ENCODE measurements at places on chromosomes 3 and 15.
A peak's percentile ranks its signal among the peaks of the same experiment; 100 is the strongest.

GRCh38 chr15:94297558-94297957 lies 66.2 kb downstream of the MCTP2 start:
- DNase-seq = peak; percentile 40

DNA sequence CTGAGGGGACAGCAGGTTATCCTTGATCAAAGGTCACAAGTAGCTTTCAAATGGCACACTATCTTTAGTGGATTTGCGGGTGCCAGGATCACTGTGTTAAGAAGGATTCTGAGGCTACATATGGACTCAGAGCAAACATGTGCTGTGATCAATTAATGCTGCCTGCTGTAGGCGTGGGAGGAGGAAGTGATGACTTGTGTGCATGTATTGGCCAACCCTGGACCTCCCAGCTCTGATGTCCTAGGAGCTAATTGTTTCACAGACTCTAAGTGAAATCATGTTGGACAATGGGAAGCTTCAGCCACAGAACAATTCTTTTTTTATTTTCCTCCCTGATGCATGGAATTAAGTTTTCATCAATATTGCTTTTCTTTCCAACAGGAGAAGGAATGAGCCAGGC lies 24.4 kb downstream of the FAH start:
- DNase-seq = peak; percentile 83

DNA sequence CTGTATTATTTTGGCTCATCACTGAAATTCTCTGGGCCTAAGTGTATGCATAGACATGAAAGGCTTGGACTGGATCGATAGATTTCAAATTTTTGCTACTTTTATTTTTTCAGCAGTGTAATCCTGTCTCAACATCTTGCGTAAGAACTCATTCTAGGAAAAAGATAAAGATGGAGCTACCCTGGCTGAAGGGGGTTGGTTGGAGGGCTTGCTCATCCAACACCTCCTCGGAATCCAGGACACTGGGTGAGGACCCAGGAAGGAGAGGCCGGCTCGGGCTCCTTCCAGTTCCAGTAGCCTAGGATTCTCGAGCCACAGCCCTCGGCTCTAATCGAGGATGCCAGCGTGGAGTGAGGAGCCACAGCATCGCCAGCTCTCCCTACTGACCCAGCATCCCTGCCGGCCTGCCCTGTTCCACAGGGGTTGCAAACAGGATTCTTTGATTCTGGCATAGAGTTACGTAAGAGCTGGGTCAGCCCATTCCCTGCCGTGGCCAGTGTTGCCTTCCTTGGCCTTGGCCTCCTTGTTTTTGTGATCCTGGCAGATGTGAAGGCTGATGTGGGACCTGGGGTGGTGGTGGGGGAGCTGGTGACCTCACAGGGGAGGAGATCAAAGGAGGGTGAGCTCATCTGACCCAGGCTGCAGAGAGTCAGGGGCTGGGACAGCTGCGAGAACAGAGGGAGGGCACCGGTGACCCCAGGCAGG lies 149.5 kb downstream of the ALDH1A2 start:
- no peak for DNase-seq

DNA sequence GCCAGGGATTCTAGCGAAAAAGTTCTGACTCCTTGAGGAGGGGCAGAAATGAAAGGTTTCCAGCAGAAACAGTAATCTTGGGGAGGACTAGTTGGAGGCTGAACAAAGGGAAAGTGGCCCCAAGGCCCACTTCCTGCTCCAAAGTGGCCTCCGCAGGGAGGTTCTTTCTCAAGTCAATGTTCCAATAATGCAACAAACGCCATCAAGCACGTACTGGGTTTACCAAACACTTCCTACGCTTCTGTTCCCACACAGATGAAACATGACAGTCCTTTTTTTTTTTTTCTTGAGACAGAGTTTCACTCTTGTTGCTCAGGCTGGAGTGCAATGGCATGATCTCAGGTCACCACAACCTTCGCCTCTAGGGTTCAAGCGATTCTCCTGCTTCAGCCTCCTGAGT lies 9.6 kb upstream of the RCCD1 start:
- peak; percentile 81 for DNase-seq

DNA sequence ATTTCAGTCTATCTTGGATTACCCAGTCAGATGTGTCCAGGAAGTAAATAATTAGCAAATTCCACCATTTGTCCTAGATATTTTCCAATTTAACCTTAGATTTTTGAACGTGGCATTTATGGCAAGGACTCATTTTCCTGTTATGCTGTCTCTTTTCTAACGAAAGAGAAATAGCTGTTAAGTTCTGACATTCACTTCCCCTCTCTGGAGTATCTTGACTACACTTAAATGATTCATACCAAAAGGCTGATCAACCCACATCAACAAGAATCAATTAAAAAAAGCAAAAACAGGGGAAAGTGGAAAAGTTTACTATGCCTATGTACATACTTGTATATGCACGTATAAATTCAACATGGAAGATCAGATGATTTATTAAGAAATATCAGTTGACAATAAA lies 149.9 kb downstream of the FRMD5 start:
- no peak for DNase-seq

DNA sequence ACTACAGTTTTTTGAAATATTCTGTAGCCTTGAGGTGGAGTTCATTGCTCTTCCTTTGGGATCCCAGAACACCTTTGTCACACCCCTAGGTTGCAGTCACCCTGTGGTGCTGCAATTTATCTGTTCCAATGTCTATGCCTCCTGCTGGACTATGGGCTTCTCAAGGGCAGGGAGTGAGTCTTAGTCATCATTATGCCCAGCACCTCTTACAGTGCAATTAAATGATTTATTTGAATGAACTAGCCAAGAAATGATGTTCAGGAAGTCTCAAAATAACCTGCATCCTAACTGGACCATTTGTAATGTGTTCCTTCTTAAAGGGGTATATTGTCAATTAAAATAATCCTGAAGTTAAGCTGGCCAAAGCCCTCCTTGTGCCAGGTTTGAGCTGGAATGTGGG lies 28.5 kb downstream of the SHC4 start:
- DNase-seq = no peak

- no peak for DNase-seq
These were observed 11.7 kb upstream of the ARL14 start for GRCh38 chr3:160665231-160665630.

DNA sequence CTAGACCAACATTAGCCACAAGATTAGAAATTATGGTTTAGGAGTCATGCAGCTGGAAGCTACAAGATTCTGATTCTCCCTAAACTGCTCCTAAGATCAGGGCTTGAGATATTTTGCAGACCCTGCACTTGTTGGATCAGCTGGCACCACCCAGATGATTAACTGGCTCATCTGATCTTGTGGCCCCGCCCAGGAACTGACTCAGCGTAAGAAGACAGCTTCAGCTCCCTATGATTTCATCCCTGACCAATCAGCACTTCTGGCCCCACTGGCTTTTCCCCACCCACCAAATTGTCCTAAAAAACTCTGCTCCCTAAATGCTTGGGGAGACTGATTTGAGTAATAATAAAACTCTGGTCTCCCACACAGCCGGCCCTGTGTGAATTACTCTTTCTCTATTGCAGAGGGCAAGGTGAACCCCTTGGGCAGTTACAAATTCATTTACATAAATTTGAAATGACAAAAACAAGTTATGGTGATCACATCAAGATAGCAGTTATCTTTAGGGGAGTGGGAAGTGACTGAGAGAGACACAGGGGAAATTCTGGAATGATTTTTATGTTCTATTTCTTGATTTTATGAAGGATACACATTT lies 76.5 kb downstream of the CD200R1L start:
- peak; percentile 88 for DNase-seq

GRCh38 chr3:38002291-38002876 lies 11.8 kb downstream of the VILL start:
- DNase-seq = no peak

DNA sequence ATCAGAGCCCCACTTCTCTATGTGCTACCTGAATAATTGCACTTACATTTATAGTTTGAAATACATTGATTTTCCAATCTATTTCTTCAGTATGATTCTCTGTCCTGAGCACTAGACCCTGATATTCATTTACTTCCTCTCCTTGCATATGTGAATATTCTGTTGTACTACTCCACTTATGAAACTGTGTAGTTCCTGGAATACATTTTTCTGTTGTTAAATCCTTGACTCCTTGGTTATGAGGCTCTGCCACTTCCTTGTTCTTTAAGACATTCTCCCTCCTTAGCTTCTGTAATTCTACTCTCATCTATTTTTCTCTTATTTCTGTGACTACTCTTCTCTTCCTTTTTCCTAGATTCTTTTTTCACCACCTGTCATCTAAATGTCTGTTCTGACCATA lies 12.9 kb upstream of the MGA start:
- peak; percentile 75 for DNase-seq

GRCh38 chr3:45794177-45794560 lies 2.2 kb downstream of the SLC6A20 start:
- DNase-seq = no peak

GRCh38 chr15:68830141-68830785 lies 9.6 kb upstream of the ANP32A start:
- no peak for DNase-seq

- DNase-seq = no peak
These were observed 38.0 kb downstream of the BBS4 start for GRCh38 chr15:72724028-72724427.

GRCh38 chr3:126308394-126309125 lies 48.6 kb downstream of the KLF15 start:
- no peak for DNase-seq

GRCh38 chr3:52856666-52857065 lies 21.8 kb upstream of the MUSTN1 start:
- no peak for DNase-seq

GRCh38 chr3:150759319-150759718 lies 3.6 kb downstream of the SIAH2 start:
- DNase-seq = no peak

DNA sequence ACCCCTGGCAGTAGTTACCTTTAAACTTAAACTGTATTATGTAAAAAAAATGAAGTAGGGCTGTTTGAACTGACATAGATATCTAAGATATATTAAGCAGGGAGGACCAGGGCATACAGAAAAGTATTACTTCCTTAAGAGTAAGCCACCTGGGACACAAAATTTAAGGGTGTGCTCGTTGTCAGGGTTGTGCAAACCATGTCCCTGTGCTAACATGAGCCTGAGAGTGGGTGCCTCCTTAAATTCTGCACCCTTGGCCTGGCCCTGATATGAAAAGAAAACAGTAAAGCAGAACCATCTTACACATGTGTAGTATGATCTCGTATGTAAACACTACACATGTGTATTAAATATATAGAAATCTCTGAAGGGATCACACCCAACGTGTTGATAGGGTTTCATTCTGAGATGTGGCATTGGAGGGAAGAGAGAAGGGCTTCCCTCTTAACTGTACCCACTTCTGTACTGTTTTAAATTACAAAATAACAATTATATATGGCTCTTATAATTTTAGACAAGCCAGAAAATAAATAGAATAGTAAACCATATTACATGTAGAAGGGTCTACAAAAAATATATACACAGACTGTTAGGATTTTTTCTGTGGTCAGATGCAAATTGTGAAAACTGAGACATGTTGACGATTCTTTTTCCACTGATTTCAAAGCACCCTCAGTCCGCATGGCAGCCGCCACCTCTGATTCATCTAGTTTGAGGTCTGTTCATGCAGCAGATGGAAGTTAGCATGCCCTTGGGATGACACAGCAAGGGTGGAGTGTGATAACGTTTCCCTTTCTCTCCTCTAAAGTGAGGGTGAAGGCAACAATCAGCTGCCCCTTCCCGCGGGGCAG lies 400.8 kb upstream of the PROK2 start:
- DNase-seq = no peak

GRCh38 chr3:195098741-195099525 lies 172.0 kb downstream of the XXYLT1 start:
- DNase-seq = no peak

- no peak for DNase-seq
These were observed 122.8 kb downstream of the CACNA1D start for GRCh38 chr3:53616971-53617892.

DNA sequence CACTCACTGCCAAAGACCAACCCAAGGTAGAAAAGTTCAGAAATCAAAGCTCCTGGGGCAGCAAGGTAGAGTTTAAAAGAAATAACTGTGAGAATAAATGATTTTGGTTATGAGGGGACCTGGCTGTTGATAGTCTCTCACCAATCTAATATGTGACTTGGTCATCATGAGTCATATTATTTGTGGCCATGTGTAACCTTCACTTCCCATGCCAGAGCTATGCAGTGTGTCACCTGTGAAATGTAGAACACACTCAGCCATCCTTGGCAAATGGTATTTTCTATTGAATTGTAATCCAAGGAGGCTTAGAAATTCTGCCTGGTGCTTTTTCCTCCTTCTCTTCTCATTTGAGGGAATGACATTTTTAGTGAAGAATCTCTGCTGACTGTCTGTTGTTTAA lies 184.2 kb upstream of the STAC start:
- DNase-seq = no peak

DNA sequence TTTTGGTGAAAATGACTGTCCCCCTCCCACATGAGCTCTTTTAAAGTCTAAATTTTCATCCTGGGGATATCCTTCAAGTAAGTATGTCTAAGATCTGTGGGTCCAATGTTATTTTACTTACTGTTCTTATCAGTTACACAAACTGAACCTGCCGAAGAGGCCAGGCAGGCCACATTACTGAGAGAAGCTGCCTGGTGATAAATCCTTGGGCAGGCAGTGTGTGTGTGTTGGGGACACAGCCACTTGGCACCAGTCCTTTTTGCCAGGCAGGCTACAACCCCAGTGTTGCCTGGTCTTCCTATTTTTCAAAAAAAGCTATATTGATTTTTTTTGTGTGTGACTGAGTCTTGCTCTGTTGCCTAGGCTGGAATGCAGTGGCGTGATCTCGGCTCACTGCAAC lies 50.6 kb upstream of the RASA2 start:
- DNase-seq = no peak

- peak; percentile 41 for DNase-seq
These were observed 224.8 kb upstream of the HES1 start for GRCh38 chr3:193910886-193911738.

GRCh38 chr3:99852851-99853250 lies 35.2 kb downstream of the CMSS1 start:
- DNase-seq = no peak
